ENCODE measurements at places on chromosomes 3 and 15.

- DNase-seq = no peak
These were observed 518.8 kb upstream of the ZNF385D start for GRCh38 chr3:22269831-22270230.

GRCh38 chr3:30331519-30331918 lies 274.9 kb upstream of the TGFBR2 start:
- no peak for DNase-seq

GRCh38 chr3:16884084-16884747 lies 539 bp upstream of the PLCL2 start:
- DNase-seq = no peak

DNA sequence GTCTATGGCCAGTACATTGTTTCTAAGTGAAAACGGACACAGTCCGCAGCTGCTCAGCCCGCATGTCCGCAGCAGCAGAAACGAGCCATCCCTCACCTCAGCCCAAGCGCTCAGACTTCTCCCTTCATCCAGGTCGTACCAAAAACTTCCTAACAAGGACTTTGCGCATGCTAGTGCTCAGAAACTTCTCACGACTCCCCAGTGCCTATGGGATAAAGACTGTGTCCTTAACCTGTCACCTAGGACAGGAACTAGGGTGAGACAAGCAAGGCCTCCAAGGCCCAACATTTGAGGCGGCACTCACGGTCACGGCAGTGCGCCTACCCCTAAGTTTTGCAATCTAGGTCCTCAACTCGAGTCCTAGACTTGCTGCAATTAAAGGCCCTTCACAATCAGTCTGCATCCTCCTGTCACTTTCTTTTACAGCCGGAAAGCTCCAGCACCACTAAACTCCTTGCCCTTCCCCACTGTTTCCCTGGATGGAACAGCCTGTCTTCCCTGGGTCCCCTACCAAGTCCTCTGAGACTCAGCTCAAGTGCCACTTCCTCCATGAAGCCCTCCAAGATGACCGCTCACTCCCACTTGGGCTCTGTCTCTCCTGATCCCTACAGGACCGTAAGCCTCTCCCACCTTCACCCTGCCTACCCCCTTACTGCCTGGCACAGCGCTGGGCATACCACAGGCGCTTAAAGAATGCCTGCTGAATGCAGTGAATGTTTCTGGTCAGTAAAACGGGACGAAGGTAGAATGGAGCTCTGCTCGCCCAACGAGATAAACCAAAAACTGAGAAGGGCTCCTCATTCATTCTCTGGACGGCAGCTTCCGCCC lies 1.2 kb downstream of the CLN6 start:
- no peak for DNase-seq

GRCh38 chr3:187293516-187294430 lies 2.2 kb upstream of the MASP1 start:
- DNase-seq = no peak

- no peak for DNase-seq
These were observed 296.2 kb downstream of the CHL1 start for GRCh38 chr3:492586-493316.

DNA sequence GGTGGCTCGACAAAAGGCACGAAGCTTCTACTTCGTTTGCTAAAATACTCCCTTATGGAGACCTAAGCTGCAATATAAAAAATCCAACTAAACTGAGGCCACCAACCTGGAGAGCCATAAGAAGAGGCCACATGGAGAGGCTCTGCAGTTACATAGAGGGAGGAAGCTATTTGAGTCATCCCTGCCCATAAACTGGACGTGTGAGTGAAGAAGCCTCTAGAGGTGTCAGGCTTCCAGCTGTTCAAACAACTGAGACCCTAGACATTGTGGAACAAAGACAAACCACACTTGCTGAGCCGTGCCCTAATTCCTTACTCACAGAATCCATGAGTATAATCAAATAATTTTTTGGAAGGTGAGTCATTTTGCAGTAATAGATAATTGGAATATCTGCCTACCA lies 50.2 kb upstream of the GMNC start:
- DNase-seq = no peak

DNA sequence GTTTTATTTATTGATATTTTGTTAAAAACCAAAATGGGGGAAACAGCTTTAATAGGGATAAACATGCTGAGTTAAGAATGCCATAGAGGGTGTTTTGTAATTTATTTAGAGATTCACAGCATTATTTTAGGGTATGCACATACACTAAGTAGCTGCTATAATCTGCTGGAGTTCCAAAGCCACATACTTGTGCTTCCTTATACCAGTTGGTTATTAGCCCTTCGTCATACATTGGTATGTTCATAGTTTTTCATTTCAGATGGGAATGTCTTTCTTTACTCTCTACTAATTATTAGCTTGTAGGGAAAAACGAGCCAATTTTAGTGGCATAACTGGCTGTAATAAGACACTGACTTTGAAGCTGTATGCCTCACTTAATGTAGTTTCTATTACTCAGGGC lies 74.9 kb downstream of the PFN2 start:
- DNase-seq = no peak

GRCh38 chr3:40124918-40125317 lies 184.6 kb upstream of the EIF1B start:
- no peak for DNase-seq

- no peak for DNase-seq
These were observed 30.5 kb upstream of the TIPARP start for GRCh38 chr3:156643729-156644389.

DNA sequence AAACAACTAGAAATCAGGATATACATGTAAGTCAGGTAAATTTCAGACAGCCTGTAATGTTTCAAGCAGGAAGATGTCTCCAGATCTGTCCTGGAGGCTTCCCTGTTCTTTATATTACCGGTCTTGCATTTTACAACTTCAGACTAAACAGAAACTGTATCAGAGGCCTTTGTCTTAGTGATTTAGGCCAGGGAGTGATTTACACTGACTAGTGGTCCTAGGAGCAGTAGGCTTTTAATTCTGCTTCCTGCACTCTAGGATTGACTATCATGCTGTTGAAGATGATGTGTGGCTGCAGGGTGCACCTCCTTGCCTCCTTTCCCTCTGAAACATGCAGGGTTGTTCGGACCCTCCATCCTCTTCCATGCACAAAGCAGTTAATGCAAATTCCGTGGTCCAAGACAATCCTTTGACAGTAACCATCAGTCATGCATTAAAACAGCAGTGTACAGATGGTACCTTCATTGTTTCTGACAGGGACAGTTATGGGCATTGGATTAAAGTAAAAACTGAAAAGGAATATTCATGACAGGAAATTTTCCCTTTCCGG lies 27.6 kb downstream of the CHRNA7 start:
- DNase-seq = no peak

DNA sequence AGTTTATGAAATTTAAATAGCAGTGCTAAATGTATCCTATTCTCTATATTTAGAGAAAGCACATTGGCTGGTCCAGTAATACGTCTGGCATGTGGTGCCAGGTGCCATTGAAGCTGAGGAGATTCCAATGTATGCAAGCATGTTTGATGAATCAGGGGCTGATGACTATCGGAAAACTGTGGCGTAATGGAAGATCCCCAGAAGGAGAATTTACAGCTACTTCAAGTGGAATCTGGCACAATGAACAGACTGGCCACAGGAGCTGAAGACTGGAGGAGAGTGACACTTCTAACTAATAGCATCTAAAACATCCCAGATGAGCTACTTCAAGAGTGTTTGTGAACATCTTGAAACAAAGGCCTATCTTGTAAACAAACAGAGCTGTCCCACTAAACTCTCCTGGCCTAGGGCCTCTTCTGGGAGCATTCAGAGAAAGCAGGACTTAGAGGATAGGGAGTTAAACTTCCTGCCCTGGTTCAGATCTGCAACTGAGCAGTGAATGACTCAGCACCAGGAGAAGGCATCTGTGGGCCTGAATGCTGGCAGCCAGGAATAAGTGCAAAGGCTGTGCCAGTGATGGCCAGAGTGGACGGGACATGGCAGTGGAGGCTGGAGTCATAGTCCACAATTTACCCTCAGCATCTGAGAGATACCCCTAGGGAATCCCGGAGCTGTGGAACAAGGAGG lies 15.2 kb upstream of the ACTC1 start:
- DNase-seq = peak; percentile 48

DNA sequence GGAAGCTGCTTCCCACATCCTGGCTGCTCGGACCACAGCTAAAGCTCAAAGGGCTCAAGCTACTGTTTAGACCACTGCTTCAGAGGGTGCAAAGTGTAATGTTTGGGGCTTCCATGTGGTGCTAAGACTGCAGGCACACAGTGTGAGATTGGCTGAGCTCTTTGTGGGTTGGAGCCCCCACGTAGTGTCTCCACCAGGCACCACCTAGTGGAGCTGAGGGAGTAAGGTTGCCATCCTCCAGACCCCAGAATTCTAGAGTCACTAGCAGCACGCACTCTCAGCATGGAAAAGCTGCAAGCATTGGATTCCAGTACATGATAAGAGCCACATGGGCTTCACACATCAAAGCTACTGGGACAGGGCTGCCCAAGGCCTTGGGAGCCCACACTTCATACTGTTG lies 9.3 kb downstream of the MKRN3 start:
- DNase-seq = no peak

GRCh38 chr3:155334914-155335723 lies 41.6 kb upstream of the STRIT1 start:
- DNase-seq = no peak

DNA sequence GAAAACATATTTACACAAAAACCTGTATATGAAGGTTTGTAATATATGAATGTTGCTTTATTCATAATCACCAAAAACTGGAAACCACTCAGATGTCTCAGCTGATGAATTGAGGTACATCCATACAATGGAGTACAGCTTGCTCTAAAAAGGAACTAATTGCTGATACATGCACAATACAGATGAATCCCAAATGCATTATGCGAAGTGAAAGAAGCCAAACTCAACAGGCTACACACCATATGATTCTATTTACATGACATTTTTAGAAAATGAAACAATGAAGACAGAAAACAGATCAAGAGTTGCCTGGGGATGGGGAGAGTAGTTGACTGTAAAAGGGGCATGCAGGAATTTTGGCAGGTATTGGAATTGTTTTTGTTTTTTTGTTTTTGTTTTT lies 95.5 kb downstream of the IQCH start:
- DNase-seq = no peak

GRCh38 chr3:30011237-30011803 lies 595.1 kb upstream of the TGFBR2 start:
- no peak for DNase-seq

- no peak for DNase-seq
These were observed 57.4 kb downstream of the ETFA start for GRCh38 chr15:76253691-76254473.

DNA sequence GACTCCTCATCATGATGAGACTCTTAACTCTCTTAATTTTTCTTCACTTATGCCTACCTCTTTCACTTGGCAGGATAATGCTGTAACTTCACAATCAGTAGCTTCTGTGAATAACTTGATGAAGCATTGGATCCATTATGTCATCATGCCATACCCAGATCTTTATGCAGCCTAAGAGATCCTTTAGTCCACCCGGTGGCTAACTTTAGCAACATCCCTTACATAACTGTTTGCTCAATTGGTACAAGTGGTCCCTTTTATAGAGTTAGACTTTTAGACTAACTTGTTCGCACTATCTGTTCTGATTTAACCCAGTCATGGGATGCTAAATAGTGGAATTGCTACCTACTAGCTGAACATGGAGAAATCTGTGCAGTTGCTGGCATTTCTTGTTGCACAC lies 184.5 kb downstream of the USP13 start:
- no peak for DNase-seq
